Pulmonary artery endothelial cell (primary cell): ENCODE measurements at places on chromosomes 2 and 18. TPM values are rescaled to one million over a fixed set of nuclear protein-coding genes. Genes with fewer than 3 reads are reported as not detected.

DNA sequence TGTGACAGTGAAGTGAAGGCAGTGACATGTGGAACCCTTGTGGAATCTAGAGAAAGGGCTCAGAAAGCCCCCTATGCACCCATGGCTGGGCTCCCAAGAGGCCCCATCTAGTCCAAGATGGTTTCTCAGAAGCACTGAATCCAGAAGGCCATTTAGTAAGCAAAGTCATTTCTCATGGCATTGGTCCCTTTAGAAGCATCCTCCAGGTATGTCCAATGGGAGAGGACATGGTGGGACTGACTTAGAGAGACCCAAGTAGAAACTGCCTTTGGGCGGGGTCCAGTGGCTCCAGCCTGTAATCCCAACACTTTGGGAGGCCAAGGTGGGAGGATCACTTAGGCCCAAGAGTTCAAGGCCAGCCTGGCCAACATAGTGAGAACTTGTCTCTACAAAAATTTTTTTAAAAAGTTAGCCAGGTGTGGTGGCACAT lies 72.5 kb upstream of the RMDN2 start:
- no peak for DNase-seq

DNA sequence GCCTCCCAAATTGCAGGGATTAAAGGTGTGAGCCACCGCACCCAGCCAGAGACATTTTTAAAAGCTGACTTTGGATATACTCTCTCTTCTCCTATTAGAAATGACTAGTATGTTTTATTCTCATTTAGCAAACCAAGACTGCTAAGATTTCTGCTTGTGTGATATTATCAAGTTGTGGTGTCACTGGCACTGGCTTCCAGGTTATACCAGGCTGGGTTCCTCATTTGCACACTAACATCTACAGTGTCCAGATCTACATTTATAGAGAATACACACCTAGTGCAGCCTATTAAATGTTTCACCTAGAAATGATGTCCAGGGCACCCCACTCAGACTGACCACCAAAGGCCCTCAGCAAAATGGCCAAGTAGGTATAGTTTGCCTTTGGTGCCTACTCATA lies 265.3 kb upstream of the STON1 start:
- no peak for DNase-seq

DNA sequence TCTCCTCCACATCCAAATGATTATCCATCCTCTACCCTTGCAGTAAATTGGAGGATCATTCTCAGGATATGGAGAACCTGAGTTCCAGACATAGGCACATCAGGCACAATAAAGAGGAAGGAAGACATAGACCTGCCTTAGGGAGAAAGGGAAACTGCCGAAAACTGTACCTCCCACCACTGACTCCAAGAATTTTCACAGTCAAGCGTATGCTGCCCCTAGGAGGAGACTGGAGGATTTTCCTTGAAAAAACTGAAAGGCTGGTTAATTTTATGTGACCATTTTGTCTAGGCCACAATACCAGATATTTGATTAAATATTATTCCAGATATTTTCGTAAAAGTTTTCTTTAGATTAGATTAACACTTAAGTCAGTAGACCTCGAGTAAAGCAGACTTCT lies 638.5 kb upstream of the PKDCC start:
- no peak for DNase-seq

DNA sequence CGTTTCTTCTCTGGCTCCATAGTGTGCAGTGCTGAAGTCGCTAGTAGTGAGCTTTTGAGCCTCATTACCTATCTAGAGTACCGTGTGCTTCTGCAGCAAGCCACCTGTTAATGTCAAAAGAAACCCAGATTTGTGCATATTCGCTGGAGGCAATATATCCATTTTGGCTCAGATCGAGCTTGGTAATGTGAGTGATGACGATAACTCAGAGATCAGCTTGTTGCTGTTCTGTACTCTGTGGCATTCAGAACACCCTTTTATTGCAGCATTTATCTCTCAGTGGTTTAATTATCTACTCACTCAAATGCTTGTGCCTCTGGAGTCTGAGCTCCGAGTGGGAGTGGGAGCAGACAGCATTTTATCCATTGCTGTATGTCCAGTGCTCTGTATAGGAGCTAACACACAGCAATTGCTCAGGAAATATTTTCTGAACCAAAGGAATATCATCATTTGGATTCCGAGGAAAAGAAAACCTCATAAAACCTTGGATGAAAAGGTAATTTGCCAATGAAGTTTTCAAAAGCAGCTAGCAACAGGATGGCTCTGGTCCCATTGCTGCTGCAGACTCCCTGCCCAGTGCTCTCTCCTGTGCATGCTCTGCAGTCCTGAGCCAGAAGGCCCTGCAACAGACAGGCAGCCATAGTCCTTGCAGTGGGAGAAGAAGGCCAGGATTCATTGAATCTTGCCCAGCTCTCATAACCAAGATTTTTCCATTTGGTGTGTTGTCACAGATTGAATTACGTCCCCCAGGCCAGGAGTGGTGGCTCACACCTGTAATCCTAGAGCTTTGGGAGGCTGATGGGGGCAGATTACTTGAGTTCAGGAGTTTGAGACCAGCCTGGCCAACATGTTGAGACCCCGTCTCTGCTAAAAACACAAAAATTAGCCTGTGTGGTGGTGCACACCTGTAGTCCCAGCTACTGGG lies 183.8 kb downstream of the MYCN start:
- no peak for DNase-seq

DNA sequence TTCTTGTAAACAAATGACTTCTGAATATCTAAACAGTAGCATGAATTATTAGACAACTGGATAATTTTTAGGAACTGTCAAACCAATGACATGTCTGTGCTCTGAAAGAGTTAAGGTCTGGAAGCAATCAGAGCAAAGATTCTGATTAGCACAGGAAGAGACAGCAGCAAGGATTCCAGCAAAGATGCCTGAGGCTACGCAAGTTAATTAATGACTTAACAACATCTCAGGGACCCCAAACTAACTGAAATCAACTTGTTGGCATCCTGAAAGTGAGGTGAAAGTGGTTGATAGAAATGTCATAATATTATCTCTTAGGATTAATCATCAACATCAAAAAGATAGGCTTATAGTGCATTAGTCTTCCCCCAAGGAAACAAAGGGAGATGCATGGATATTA lies 123.3 kb upstream of the TMEM200C start:
- DNase-seq = no peak

Gene TUBA4B
- total RNA-seq = not detected in 2 replicates

Gene FARSB
- 20.3 and 20.8 TPM in 2 replicates for total RNA-seq

Gene CCDC102B
- 0.28 and 1.7 TPM in 2 replicates for total RNA-seq
